ENCODE measurements at places on chromosomes 7 and 10. TPM values are rescaled to one million over a fixed set of nuclear protein-coding genes. Genes with fewer than 3 reads are reported as not detected.

- no peak for DNase-seq
These were observed 9.2 kb downstream of the FOXL3 start for GRCh38 chr7:299169-299568.

DNA sequence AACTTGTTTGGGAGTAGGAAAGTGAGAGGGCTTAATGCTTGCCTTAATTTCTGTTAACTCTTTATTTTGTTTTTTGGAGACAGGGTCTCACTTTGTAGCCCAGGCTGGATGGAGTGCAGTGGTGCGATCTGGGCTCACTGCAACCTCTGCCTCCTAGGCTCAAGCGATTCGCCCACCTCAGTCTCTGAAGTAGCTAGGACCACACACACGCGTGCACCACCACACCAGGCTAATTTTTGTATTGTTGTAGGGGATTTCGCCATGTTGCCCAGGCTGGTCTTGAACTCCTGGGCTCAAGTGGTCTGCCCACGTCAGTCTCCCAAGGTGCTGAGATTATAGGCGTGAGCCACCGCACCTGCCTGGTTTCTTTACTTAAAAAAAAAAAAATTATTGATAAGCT is 1.9 kb downstream of the PPP2R2D start:
- DNase-seq = no peak

DNA sequence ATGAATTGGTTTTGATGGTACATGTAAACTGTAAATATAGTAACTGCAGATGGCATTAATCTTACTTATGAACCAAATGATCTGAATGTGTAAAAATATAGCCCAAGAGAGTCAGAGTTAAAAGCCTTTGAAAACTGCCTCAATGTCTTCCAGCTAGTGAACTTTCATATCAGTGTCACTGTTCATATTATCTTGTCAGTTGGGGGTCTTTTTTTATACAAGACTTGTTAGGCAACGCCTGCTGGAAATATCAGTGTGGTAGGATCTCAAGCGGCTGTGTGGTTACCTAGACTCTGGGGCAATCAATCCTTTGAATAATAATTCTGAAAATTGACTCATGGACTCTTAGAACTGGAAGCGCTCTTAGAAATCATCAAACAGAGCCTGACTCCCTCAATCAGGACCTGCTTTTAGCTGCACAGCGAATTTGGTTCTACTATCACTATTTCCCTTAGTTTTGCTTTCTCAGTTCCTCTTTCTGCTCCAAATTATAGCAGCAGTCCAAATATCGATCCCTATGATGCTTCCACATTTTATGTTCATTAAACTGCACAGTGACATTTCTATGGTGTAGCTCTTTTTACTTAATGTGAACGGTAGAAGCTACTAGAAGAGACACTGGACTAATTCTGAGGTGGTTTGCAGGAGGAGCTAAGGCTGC is 100.1 kb upstream of the COL1A2 start:
- no peak for DNase-seq

Gene FBXL13
- total RNA-seq = 11.1 TPM

GRCh38 chr7:80334908-80335307 is 177.0 kb downstream of the GNAT3 start:
- DNase-seq = no peak

DNA sequence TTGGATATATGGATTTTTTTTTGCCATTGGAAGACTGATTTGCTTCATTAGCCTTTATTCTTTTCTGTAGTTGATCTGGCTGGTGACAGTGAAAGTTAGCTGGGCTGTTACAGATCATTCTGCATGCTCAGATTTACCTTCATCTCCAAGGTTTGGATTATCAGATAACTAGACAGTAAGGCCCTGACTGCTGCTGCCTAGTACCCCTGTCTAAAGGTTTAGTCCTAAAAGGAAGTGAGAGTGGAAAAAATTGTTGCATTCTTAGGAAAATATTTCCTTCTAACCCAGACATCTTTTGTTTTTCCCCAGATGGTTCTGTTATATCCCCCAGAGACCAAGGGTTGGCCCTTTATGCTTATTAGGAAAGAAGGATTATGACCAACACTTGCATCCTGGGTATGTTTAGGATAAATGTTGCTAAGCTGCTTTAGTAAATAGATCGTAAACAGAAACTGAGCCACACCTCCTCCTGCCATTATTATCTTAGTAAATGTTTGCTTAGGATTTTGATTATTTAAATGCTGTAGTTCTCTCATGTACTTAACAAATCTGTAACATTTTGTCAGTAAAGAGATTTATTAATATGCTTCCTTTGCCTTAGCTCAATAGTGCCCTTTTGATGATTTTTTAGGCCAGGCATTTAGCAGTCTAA is 44.4 kb downstream of the MCU start:
- DNase-seq = no peak

All from stomach (tissue), 19 donors.